ENCODE measurements at places on chromosomes 1 and 21.

DNA sequence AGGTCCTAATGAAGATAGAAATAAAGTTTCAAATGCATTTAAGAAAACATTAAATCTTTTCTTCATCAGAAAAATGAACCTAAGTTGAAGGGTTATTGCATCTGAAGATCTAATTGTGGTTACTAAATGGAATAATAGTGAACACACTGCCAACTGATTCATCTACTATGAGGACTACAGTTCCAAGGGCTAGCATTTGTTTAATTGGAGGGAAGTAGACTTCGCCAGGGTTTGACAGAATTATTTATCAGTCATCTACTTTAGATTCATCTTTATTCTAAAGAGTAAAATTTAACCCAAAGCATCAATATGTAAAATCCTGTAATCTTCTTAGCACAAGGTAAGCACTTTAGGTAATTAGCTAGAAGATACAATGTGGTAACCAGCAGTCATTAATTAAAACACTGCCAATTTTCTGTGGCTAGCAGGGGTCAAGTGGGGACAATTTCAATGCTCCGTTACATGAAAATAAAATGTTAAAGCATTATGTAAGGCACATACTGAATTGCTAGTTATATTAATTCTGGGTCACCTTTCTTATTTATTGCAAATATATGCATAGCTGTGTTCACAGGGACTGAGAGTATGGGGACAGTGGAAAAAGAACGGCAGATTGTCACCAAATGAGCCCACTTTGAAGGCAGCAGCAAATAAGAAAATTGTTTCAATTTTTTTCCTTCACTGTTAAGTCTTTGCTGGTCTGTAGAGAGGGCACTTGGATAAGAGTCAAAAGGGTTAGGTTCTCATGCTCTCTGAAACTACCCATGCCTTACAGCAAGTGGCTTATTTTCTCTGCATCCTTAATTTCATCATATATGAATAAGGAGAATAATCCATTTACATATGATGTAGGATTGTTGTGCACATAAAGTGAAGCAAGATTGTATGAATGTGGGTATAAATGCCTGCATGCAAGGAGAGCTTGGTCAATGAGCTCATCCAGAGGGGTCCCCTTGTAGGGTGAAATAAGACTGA lies 416.0 kb downstream of the PCP4 start:
- DNase-seq: no peak

DNA sequence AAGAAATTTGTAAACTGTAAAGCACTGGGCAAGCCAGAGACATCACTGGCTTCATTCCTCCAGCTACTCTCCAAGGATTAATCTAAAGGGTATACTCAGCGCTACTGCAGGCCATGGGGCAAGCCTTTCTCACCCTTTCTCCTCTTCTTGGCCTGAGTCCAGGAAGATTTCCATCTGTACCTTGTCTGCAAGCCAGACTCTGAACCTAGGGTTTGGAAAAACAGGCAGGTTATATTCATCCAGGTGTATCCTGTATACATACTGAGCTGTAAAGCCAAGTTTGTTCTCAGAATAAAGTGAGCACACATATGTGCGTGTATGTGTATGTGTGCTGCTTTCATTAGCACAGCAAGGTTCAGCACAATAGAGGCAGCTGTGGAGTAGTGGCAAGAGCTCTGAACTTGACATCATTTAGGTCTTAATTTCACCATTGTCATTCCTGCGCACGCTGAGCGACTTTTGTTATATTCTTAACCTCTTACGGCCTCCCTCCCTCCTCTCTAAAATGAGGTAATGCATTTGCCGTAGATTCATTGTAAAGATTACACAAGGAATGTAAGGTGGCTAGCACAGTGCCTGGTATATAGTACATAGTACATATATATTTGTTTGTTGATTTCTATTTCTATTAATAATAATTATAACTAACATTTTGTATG lies 128.1 kb upstream of the JUN start:
- DNase-seq: no peak

DNA sequence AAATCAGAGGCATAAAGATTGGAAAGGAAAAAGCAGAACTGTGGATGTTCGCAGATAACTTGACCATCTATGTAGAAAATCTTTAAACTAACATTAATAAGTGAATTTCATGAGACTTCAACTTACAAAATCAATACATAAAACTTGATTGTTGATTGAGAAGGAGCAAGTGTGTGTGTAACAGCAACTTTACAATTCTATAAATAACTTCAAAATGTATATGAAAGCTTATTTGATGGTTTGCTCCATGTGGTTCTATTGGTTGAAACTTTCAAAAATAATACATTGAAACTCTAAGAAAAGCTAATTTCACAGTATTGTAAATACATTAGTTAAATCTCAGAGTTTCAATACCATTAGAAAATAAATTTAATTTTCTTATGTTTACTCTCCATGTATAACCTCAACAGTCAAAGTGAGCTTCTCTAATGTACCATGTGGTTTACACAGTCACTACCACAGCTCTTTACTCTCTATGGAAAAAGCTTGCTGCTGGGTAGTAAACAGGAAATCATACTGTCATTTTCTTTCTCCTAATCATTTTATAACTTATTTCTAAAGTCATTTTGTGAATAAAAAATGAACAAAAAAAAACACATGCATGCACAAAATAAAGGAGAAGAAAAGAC lies 12.0 kb downstream of the AKT3 start:
- no peak for DNase-seq

DNA sequence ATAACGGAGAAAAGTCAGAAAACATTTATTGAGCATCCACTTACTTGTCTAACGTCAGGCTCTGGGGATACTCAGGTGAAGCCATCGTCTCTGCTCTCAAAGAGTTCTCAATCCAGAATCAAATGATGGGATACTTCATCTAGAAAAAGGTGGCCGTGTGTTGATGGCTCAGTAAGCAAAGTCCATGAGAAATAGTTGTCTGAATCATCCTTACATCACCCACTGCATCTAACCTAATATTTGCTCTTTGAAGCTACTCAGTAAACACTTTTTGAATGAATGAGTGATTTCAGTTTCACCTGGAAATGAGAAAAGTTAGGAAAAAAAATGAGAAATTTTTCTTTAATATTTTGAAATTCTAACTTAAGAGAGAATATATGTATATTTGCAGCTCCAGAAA lies 155.3 kb upstream of the PKN2 start:
- DNase-seq: no peak

GRCh38 chr1:70043804-70044203 lies 161.6 kb downstream of the LRRC40 start:
- DNase-seq: no peak

GRCh38 chr1:116284819-116285390 lies 88.1 kb upstream of the ATP1A1 start:
- DNase-seq: no peak

DNA sequence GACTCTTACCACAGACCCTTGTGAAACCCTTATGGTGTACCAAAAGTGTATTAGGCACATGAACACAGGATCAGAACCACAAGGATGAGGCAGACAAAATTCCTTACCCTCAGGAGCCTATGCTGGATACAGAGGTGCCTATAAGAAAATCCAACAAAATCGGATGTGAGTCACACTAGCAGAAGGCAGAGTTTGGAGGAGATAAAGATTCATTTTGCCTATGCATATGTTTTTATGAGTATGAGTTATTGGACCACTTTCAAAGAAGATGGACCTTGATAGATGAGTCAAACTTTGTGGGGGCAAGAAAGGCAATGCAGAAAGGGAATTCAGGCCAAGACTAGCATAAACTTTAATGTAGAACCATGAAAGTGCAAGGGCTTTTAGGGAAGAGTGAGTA lies 17.0 kb downstream of the CAMK1G start:
- DNase-seq: no peak

DNA sequence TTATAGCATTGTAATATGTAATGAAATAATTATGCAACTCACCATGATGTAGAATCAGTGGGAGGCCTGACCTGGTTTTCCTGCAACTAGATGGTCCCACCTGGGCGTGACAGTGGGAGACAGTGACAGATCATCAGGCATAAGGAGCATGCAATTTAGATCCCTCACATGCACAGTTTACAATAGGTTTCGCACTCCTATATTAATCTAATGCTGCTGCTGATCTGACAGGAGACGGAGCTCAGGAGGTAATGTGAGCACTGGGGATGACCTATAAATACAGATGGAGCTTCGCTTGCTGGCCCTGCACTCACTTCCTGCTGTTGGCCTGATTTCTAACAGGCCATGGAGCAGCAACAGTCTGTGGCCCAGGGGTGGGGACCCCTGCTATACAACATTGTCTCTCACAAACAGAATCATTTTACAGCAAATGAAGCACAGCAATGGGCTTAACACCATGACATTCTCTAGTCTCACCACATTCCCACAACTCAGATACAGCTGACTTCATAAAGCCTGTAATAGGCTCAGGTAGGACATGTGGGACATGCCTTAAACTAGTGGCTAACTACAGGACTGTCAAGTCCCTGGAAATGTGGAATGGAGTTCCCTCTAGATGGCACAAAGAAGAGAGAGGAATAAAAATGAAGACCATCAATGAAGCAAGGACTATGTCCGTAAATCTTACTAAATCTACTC lies 40.7 kb upstream of the SLC5A9 start:
- DNase-seq: no peak

GRCh38 chr1:75614399-75614756 lies 3.5 kb upstream of the SLC44A5 start:
- no peak for DNase-seq

GRCh38 chr1:109620401-109620791 lies 759 bp downstream of the AMPD2 start:
- DNase-seq: no peak

GRCh38 chr1:162822391-162823200 lies 32.1 kb downstream of the HSD17B7 start:
- peak; percentile 4 for DNase-seq

GRCh38 chr1:36217670-36218069 lies 6.6 kb upstream of the THRAP3 start:
- DNase-seq: no peak

- no peak for DNase-seq
Observed at GRCh38 chr1:43885279-43885801, 48.3 kb upstream of the ARTN start.

DNA sequence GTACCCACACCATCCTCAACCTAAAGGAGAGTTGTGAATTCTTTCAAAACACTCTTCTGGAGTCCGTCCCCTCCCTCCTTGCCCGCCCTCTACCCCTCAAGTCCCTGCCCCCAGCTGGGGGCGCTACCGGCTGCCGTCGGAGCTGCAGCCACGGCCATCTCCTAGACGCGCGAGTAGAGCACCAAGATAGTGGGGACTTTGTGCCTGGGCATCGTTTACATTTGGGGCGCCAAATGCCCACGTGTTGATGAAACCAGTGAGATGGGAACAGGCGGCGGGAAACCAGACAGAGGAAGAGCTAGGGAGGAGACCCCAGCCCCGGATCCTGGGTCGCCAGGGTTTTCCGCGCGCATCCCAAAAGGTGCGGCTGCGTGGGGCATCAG lies 638 bp upstream of the OLIG2 start:
- peak; percentile 52 for DNase-seq

- no peak for DNase-seq
Observed at GRCh38 chr1:209627027-209627731, 25.0 kb downstream of the LAMB3 start.

DNA sequence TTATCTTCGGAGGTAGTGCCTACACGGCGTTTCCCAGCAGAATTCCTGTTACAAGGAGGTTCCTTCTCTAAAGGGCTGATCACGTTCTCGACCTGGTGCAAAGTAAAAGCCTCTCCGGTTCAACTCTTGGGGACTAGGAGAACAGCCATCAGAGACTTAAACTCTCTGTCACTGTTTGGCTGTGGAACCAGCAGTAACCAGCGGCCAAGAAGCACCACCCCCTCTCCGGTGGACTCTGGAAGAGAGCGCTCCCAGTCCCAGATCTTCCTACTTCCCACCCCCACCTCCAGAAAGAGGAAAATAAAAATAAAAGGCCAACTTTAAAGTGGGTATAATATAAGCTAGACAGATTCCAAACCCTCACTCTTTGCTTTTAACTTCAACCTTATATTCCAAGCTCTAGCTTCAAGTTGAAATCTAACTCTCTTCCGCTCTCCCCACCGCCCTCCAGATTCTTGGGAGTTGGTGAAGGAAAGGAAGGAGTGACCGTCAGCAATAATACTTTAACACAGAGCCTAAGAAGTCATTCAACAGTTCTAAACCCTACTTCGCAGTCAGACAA lies 2.9 kb downstream of the BRINP3 start:
- no peak for DNase-seq

DNA sequence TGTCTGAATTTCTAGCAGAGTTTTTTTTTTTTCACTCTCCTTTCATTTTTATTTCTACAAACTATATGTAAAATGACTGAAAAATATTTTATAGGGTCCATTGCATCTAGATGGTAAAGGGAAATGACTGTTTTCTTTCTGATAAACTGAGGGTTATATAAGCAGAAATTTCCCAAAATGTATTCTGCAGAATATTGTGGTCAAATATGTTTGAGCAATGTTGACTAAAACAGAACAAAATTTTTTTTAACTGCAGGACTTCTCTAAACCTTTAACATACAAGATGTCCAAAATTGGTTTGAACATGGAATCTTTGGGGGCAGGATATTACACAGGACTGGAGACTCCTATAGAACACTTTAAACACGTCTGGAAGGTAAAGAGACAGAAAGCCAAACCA lies 190.5 kb downstream of the TOMM20 start:
- DNase-seq: no peak

GRCh38 chr1:85321237-85321964 lies 45.0 kb upstream of the BCL10 start:
- no peak for DNase-seq

DNA sequence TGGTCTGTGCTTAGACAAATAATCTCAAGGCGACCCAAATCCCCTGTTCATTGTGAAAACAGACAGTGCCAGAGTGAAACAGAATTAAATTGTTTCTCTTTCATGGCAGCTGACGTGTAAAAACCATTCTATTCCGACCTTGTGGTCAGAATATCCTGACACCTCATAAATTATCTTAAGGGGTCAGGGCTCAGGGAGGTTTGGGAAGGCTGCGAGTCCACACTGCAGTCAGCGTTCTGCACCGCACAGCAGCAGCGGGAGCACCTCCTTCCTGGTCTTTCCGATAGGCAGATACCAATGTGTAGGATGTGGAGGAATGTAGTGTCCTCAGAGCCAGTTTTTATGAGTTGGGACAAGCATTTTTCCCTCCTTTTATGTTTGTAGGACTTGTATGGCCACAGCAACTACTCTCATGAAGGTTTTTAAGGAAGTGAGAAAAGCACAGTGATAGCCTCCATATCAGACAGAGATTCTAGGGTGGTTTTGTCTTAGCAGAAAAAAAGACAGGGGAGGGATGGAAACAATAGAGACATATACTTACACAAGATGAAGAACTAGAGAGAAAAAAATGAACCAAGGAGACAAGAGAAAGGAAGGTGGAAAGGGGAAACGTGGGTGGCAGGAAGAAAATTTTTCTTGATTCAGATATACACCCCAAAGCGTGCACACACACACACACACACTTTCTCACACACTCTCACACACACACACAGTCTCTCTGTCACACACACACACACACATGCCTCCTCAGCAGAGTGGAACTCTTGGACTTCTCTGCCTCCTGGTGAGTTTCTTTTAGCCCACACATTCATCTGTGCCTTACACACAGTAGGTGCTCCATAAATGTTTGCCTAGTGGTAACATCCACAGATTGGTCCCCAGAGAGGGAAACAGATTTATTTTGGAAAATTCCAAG lies 68.6 kb downstream of the NTMT2 start:
- DNase-seq: no peak

Measured in neural crest cell (in vitro differentiated cells).